ENCODE measurements at places on chromosomes 6 and 20.
A peak's percentile ranks its signal among the peaks of the same experiment; 100 is the strongest.

GRCh38 chr6:5674721-5675120, 332.0 kb downstream of the NRN1 start:
- DNase-seq: no peak

- no peak for DNase-seq
Observed at GRCh38 chr6:168837254-168838036, 396.5 kb downstream of the SMOC2 start.

DNA sequence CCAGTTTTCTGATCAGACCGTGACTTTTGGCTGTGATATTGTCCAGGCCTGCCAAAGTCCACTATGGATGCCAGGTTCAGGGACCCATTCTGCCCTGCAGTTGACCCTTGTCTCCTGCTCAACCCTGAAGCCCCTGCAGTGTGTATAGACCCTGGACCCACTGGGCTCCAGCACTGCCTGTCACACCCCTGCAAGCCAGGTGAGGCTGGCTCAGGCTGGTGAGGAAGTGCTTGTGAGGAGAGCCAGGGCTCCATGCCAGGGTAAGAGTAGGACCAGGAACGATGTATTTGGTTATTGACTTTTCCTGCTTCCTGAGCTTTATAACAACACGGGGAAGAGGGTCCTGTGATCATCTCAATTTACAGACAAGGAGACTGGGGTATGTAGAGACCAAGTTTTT, 19.1 kb upstream of the CD93 start:
- DNase-seq: no peak

DNA sequence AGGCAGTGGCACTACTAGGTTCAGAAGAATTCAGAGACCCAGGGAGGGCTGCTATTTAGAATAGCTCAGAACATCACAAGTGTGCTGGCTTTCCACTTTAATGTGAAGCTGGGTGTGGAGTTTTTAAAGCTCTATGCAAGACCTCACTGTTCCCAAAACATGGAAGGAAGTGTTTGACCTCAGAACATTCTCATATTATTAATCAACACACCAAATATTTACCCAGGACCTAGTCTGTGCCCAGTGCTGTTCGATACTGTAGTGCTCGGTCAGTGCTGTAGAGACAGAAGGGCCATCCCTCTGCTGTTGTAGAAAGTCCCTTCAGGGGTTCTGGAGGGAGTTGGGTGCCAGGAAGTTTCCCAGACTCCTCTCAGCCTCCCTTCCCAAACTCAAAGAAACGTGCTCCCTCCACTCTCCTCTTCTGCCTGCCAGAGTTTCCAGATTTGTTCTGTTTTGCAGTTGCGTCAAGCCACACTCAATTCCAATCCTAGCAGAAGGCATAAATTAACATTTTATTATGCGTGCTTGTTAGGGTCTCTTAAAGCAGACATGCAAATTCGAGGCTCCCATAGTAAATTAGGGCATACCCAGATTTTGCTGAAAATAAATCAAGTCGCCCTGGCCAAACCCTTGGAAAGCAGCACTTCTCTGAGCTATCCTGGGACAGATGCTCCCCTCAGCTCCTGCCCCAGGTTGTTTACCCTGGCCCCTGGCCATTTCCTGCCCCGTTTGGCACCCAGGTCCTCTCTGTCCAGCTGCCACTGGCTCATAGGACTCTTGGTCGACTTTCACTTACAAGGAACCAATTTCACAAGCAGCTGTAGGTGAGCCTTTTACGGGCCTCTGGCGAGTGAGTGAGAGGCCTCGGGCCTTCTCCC, 248.6 kb downstream of the HIVEP2 start:
- peak; percentile 95 for DNase-seq

DNA sequence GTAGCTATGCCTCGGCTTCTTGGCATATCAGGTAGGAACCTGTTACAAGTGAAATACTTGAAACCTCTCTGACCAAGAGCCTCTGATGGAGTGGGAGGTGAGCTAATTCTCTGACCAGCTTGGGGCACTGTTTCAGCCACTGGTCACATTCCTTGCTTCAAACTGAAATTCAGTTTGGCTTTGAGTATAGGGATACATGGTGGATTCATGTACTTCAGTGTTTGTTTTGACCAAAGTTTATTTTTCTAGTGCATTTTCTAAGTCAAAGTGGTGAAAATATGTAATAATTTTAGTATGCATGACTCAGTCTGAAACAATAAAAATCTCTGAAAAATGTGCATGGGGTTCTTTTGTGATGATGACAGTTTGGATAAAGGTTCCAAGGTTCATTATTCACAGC, 18.6 kb downstream of the TTPAL start:
- no peak for DNase-seq

GRCh38 chr6:122246906-122247658, 152.4 kb upstream of the HSF2 start:
- DNase-seq: no peak

- DNase-seq: no peak
Observed at GRCh38 chr20:51631011-51631950, 88.8 kb upstream of the NFATC2 start.

DNA sequence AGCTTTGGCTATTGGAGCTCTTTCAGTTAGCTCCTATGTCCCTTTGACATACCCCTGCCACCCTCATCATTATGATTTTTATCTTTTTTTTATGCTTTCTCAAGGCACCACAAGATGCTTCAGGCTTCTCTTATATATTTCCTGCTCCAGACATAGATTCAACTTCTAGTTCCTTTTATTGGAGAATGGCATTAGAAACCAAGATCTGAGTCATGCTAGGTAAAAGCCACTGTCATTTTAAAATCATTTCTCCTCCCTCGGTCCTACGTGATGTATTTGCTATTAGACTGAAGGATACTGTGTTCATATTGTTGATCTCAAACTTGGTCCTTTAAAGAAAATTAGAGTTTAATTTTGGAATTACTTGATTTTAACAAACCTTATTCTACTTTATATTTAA, 8.3 kb downstream of the TENT5A start:
- no peak for DNase-seq

DNA sequence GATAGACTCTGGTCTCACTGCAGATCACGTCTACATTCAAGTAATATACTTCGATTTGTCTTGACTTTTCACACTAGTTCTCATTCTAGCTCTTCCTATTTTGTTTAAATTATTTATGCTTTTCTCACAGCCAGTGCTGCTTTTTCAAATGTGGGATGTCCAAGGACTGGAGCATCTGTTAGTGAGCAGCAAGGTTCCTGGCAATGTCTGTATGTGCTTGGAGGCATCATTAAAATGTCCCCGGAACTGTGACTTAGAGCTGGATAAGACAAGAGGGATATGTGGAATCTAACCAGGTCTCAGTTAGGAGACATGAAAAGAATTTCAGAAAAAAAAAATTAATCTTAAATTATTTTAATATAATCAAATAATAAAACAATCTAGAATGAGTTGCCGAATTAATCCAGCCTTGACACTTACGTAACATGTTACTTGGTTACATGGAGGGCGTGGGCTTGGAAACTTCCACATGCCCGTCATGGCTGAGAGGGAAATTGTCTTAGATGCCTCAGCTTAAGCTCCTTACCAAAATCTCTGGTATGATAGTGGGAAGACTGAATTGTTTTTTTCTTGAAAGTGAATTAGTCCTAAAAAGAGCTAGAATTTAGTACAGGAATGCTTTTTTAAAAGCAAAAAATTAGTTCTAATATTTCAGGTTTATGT, 21.4 kb upstream of the CARMIL1 start:
- peak; percentile 38 for DNase-seq

GRCh38 chr20:20317195-20317594, 50.7 kb upstream of the INSM1 start:
- DNase-seq: peak; percentile 49

GRCh38 chr6:147695819-147696218, 187.3 kb downstream of the SAMD5 start:
- no peak for DNase-seq

- DNase-seq: no peak
Observed at GRCh38 chr6:49666930-49667757, 30.5 kb upstream of the RHAG start.

GRCh38 chr20:64058536-64058935, 4.5 kb upstream of the TCEA2 start:
- no peak for DNase-seq
